ENCODE measurements at places on chromosomes 12 and 14.

DNA sequence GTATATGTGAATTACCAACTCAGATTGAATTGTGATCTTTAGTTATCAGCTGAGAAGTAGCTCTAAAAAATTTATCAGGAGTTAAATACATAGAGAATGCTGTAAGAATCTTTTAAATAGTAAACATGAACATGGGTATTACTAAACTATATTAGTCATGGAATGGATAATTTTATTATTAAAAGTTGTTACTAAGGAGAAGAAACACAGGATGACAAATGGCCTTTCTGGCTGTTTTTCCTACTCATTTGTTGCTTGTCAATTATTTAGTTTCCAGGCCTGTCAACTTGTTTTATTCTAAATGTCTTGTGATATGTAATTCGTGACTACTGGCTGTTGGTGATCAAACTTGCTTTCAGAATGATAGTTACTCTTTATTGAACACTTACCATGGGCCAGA lies 58.7 kb downstream of the KTN1 start:
- no peak for DNase-seq

DNA sequence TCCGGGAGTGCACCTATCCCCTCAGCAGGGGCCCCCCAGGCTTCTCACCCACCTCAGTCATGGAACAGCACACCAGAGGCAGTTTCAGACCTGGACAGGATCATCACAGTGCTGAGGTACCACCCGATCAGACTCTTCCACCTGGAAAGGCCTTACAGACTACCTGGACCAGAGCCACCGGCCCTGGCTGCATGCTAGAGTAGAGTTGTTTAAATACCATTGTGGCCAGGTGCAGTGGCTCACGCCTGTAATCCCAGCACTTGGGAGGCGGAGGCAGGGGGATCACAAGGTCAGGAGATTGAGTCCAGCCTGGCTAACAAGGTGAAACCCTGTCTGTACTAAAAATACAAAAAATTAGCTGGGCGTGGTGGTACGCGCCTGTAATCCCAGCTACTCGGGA lies 61.5 kb downstream of the TSPAN11 start:
- DNase-seq = no peak

- DNase-seq = peak; percentile 20
Observed at GRCh38 chr14:69048456-69048855, 69.4 kb upstream of the ACTN1 start.

GRCh38 chr12:109702111-109702841 lies 11.3 kb upstream of the FAM222A start:
- DNase-seq = no peak

- peak; percentile 26 for DNase-seq
Observed at GRCh38 chr14:35944847-35945246, 118.7 kb downstream of the BRMS1L start.

GRCh38 chr12:132633901-132634300 lies 15.3 kb downstream of the P2RX2 start:
- no peak for DNase-seq

DNA sequence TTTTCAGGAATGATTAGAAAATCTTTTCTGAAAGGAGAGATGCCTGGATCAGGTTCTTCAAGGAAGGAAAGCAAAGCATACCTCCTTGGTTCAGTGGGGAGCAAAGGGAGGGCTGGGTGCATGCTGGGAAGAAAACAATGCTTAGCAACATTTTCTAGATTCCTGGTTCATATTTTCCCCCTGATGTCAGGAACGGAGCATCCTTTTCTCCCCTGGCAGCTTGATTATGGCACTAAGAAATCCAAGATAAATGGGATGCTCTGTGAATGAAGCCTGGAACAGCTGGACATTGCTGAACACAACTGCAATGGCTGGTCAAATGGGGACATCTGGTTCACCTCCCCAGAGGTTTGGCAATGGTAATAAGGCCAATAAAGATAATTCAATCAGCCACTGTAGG lies 50.9 kb downstream of the KCNA5 start:
- no peak for DNase-seq

GRCh38 chr12:103645202-103645601 lies 58.1 kb downstream of the STAB2 start:
- DNase-seq = no peak

GRCh38 chr12:77725611-77726010 lies 105.1 kb upstream of the NAV3 start:
- DNase-seq = no peak

DNA sequence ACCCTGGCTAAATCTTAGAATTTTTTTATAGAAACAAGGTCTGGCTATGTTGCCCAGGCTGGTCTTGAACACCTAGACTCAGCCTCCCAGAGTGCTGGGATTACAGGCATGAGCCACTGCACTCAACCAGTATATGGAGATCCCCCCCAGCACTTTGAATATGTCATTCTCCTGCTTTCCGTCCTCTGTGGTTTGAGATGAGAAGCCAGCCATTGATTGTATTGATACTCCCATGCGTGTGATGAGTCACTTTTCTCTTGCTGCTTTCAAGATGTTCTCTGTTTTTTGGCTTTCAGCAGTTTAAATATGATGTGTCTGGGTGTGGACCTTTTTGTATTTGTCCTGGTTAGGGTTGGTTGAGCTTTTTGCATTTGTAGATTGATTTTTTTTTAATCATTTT lies 75.2 kb upstream of the DNM1L start:
- DNase-seq = peak; percentile 12

GRCh38 chr14:52079239-52079959 lies 10.5 kb upstream of the NID2 start:
- DNase-seq = no peak

DNA sequence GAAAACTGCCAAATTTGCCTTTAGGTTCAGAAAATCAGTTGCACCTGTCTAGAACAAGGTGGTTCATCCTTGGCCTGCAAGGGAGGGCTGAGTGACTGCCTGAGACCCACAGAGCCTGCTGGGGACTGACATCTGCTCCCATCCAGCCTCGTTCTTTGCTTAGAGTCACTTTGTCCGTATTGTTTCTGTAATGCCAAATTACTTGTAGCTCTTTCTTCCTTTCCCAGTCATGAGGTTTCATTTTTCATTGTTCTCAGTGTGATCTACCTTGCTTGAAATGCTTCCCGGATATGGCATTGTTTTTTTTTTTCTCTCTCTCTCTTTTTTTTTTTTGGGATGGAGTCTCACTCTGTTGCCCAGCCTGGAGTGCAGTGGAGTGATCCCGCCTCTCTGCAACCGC lies 21.3 kb downstream of the TSPAN9 start:
- no peak for DNase-seq

- DNase-seq = peak; percentile 26
Observed at GRCh38 chr14:30874999-30875787, 834 bp downstream of the COCH start.

DNA sequence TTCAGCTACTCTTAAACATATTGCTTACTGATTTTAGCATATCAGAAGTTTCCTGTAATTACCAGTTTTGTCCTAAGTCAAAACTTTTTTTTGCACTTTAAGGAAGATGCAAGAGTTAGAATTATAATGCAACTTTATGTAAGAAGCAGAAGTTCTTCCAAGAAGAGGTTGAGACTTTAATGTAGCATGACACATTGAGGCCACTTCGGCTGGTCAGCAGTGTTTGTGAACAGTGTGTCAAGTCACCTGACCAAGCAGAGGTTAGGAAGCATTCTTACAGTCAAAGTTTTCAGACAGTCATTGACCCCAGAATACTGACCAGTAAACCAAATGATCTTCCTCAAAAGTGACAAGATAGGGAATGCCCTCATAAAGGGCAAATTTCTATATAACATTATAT lies 15.2 kb downstream of the FGFR1OP2 start:
- DNase-seq = no peak

DNA sequence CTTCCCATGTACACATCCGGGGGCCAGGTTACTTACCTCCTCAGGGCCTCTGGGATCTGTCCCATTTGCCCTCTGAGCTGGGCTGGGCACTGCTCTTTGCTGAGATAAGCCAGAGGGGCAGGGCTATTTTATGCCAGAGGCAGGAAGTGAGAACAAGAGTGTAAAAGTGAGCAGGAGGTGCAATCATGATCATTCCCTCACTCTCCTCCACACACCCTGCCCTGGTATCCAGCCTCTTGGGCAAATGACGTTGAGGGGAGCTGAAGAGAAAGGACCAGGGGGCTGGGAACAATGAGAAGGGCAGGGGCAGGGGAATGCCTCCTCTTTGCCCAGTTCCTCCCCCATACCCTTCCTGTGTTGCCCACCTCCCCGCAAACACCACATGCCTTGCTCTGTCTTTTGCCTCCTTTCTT lies 4.2 kb downstream of the LPAR5 start:
- DNase-seq = peak; percentile 42

- DNase-seq = no peak
Observed at GRCh38 chr12:57451233-57451778, 3.8 kb upstream of the INHBE start.

DNA sequence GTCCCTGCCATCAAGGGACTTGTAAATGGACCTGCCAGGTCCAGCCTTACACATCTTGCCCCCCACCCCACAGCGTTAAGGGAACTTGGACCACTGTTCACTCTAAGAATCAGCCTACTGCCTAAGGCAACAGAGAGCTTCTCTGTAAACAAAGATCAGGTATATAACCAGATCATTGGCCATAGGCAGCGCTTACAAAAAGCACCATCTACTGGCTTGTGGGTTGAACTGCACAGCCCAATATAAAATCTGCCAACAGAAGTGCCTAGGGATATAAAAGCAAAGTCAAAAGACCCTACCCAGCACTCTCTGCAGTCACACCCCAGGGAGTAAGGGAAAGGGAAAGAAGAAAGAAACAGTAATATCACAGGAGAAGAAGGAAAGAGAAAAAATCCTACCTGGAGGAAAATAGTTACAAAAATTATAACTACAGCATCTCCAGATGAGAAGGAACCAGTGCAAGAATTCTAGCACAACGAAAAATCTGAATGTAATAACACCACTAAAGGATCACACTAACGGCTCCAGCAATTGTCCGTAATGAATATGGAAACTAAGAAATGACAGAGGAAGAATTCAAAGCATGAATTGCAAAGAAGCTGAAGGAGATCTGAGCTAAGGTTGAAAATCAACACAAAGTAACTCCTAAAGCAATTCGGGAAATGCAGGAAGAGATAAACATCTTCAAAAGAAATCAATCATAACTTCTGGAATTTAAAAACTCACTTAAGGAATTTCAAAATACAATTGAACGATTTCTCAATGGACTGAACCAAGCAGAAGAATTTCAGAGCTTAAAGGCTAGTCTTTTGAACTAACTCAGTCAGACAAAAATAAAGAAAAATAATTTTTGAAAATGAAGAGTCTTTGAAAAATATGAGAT lies 95.2 kb upstream of the PCED1B start:
- DNase-seq = peak; percentile 14

DNA sequence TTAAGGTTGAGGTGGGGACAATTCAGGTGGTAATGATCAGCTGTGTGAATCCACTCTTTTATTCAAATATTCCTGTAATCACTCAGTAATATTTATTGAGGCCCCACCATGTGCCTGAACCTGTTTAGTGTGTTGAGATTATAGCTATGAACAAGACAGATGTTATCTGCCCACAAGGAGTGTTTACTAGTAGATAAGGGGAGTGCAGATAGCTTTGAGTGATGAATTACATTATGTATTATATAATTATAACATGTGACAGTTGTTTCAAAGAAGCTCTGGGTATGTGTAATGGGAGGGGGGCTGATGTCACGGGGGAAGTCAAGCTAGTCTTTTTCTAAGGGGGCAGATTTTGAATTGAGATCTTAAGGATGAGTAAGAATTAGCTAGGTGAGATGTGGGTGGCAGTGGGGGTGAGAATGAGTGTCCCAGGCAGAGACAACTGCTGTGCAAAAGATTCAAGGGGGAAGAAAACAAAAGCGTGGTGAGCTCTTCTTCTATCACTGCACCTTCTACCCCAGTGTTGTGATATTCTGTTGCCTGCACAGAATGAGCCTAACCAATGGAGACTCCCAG lies 21.3 kb upstream of the SRRM4 start:
- DNase-seq = no peak

DNA sequence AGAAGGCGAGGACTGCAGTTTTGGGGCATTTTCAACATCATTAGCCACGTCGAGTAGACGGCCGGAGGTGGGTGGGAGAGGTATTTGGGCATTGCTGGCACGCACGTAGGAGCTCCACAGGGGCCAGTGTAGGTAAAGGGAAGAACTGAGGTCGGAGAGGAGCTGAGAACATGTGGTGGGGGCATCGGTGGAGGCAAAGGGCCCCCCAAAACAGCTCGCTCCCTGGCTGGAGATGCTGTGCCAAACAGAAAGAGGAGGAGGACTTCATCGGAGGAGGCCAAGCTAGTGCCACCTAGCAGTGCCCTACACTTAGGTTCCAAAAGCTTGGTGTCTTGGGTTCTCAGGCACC lies 52.0 kb upstream of the PPP2R5C start:
- DNase-seq = no peak

DNA sequence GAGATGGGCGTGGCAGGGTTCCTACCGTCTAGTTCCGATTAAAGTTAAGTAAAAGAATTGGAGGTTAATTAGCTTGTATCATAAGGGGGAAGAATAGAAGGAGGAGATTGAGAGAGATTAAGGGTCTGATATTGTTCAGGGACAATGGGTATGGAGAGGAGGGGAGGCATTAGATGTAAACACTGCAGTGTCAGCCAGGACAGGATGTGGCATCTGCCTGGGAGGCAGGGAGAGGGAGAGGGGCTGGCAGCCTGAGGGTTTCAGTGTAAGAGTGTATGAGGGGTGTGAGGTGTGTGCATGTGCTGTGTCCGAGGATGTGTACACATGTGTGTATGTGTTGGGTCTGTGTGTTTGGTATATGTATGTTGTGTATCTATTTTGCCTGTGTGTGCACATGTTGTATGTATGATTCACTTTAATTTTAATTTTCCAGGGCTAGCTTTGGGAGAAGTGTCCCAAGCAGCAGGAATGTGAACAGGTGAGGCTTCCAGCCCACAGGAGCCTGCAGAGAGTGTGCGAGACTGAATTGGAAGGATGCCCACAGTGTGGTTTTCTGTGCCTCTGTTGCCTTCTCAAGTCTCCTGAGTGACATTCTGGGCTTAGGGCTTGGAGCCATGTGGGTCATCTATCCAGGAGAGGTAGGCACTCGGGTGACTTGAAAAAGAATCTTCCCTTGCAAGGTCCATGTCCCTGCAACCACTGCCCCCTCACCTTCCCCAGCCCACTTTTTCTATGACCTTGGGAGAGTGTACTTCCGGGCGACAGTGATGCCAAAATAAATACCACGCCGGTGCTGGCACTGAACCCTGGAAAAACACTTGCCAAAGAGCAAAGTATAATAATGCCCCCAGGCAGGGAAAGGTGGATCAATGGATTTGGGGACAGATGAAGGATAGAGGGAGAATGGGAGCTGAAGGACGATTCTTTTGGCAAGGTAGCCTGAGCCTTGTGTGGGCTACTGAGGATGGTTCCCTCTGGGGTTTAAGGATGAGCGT lies 36.8 kb upstream of the DCD start:
- no peak for DNase-seq

DNA sequence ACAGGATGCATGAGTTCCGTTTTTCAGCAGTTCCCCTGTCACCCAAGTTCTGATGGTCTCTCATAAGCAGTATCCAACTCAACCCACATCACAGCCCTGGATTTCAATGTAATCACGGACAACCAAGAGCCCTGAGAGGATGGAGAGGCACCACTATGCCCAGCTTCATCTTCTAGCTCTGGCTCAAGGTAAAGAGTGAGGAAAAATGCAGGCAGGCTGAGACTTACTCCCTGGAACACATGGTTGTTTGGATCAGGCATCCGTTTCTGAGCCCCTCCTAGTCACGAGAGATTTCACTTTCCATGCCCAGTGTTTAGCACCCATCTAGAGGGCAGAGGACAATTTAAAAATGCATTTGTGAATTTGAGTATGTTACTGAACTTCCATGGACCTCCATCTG lies 45.0 kb downstream of the ANO2 start:
- no peak for DNase-seq

GRCh38 chr12:92735131-92735721 lies 32.4 kb downstream of the PLEKHG7 start:
- DNase-seq = no peak

GRCh38 chr14:99566390-99567354 lies 37.3 kb downstream of the CCDC85C start:
- no peak for DNase-seq

Measured in stimulated activated naive CD8-positive, alpha-beta T cell treated with anti-CD3 and anti-CD28 coated beads, Interleukin-15, Interleukin-2, amounts not matched to agents 100 U/mL and 50 U/mL, for 24 hours (primary cell).